ENCODE measurements at places on chromosomes 13 and 19.

- no peak for DNase-seq
Measured at GRCh38 chr13:77530875-77531274, 4.6 kb upstream of the SCEL start.

GRCh38 chr19:55472463-55472862 lies 4.0 kb upstream of the ZNF628 start:
- DNase-seq = no peak

DNA sequence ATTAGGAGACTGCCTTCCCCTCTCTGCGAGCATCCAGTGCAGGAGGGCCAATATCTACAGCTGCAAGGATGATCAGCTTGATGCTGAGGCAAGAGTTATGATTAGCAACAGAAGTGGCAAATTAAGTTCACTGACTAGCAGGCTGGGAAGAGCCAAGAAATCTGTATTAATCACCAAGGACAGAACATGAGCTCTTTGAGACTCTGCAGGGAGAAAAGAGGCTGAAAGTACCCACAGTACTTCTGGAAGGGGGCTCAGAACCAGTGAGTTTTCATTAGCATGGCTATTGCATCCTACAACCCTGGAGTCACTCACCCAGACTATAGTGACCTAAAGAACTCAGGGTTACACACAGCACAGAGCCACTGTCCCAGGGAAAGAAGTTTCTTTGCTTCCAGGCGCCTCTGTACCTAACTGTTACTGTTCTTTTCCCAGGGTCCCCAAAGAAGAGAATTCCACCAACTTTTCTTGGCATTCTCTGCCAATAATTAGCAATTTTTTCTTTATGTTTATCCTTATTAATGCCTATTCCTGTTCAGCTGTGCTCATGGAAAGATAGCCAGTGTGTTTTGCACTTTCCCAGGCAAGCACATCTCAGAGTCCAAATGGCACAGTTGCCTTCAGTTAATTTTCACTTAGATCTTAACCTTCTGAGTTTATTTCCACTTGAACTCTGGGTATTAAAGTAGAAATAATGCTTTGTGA lies 25.8 kb upstream of the MEDAG start:
- no peak for DNase-seq

- DNase-seq = no peak
Measured at GRCh38 chr13:43307221-43307920, 284.0 kb downstream of the DNAJC15 start.

GRCh38 chr13:46386392-46387063 lies 524 bp downstream of the RUBCNL start:
- DNase-seq = no peak
